ENCODE measurements at places on chromosomes 3 and 15. TPM values are rescaled to one million over a fixed set of nuclear protein-coding genes. Genes with fewer than 3 reads are reported as not detected.

DNA sequence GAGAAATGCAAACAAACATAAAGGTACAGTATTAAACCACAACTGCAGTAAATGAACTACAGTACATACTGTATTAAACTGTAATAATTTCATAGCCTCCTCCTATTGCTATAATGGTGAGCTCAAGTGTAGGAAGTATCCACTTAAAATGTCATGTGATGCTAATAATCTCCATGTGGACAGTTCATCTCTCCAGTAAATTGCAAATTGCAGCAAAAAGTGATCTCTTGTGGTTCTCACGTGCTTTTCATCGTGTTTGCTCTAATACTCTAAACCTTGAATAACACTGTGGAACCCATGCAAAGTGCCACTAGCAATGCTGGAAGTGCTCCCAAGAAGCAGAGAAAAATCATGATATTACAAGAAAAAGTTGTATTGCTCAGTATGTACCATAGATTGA, 9.2 kb upstream of the FNDC3B start:
- peaks cover 2% of the 10 kb centered on the region for H3K27me3 ChIP-seq
- no peak overlapping the region for H3K27ac ChIP-seq
- no peak overlapping the region for H3K4me3 ChIP-seq
- peaks cover 3% of the 10 kb centered on the region for H3K4me1 ChIP-seq
- no peak for DNase-seq

DNA sequence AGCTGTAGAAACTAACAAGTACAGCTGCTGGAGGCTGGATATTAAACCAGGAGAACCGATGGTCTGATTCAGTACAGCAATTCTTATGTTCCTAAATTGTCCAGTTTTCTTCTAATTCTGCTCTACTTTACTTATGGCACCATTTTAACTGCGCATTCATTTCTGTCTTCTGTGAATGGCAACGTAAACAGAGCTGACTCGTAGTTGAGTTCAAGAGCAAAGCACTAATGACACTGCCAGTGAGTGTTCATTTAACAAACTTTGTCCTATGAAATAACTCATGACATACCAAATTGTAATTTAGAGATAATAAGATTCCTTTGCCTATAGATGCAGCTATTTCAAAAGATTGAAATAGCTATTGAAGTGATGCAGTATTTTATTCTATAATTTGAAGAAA, 48.7 kb downstream of the BCHE start:
- no peak overlapping the region for H3K4me3 ChIP-seq
- no peaks in the 10 kb centered on the region for H3K4me1 ChIP-seq
- DNase-seq: no peak
- no peaks in the 10 kb centered on the region for H3K27me3 ChIP-seq
- no peak overlapping the region for H3K27ac ChIP-seq

DNA sequence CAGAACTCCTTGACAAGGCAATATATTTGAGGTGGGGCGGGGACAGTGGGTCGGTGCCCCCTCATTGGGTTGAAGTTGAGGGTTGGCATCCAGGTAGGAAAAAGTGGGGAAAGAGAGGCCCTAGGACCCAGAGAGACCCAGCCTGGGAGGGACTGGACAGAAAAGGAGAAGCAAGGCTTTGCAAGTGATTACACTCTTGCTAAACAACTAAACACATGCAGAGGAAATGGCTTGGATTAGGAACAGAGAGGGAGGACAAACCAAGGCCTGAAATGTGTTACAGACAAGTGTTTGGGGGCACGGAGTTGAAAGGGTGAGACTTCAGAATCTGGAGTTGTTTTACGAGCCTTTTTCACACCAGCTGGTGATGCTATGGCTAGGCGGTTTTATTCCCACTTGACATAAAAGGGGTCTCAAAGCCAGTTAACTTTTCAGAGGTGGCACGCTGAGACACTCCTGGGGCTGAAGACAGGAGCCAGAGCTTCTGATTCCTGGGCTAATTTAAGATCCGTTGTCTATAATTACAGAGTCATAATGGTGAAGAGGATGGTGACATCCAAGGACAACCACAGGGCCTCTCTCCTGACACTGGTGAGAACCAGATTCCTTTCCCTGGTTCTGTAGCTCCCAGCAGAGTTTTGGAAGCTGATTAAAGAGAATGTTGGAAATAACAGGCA, 7.7 kb upstream of the KCTD6 start:
- H3K4me3 ChIP-seq: no peak overlapping the region
- no peak for DNase-seq
- H3K27me3 ChIP-seq: peaks cover 4% of the 10 kb centered on the region
- no peaks in the 10 kb centered on the region for H3K4me1 ChIP-seq
- no peaks in the 10 kb centered on the region for H3K36me3 ChIP-seq

DNA sequence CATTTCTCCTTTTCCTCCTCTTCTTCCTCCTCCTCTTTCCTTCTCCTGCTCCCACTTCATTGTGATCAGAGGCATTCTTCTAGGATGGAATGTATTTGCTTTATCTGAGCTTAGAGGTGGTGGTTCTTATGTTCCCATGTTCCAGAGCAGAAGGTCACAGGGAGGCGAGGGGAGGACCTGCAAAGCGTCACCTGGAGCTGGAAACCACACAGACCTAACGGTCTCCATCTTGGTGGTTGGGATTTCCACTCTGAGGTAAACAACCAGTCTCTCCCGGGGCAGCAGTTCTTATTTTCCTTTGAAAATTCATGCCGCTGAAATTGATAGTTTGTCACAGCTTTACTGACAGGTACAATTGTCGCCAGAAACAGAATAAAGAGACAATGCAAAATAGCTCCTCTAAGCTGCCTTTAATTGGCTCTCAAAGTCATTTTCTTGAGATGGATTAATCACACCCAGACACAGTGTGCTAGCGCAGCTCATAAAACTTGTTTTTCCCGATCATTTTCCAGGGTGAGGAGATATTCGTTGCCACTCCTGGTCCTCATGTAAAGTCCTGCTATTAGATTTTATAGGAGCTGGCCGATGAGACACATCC, 16.9 kb upstream of the AGBL1 start:
- H3K4me1 ChIP-seq: no peaks in the 10 kb centered on the region
- H3K27me3 ChIP-seq: peaks cover 7% of the 10 kb centered on the region
- H3K36me3 ChIP-seq: no peaks in the 10 kb centered on the region

GRCh38 chr3:184005941-184006507, 11.7 kb downstream of the ABCC5 start:
- no peak overlapping the region for H3K27ac ChIP-seq
- H3K4me1 ChIP-seq: peaks cover 12% of the 10 kb centered on the region
- DNase-seq: peak; percentile 25
- H3K27me3 ChIP-seq: no peaks in the 10 kb centered on the region
- no peak overlapping the region for H3K4me3 ChIP-seq

DNA sequence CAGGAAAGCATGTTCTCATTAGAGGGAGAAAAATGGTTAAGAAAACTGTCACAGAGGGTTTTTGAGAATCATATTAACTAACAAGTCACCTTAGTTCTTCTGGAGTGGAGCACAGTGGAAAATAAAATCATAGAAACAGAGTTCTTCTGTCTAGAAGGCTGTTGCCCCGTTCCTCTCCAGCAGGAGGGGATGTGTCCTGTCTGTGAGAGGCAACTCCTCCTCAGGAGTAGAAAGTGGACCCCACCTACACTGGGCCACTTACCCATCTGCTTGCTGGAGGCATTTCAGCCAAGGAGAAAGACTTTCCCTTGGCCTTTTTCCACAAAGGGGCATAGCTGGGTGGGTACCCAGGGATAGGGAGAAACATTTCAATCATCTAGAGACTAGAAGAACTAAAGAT, 106.6 kb downstream of the SSR3 start:
- H3K4me1 ChIP-seq: no peaks in the 10 kb centered on the region
- no peak overlapping the region for H3K4me3 ChIP-seq
- H3K27ac ChIP-seq: no peak overlapping the region
- H3K27me3 ChIP-seq: peaks cover 7% of the 10 kb centered on the region

GRCh38 chr15:60844511-60845174, 365.7 kb upstream of the ICE2 start:
- no peaks in the 10 kb centered on the region for H3K27me3 ChIP-seq
- peak; percentile 34 for DNase-seq
- H3K27ac ChIP-seq: peak overlapping the region; percentile 13
- no peak overlapping the region for H3K4me3 ChIP-seq
- H3K36me3 ChIP-seq: no peaks in the 10 kb centered on the region

- H3K4me3 ChIP-seq: peak overlapping the region; percentile 98
- H3K36me3 ChIP-seq: peaks cover 36% of the 10 kb centered on the region
- H3K27ac ChIP-seq: peak overlapping the region; percentile 91
- H3K4me1 ChIP-seq: peaks cover 66% of the 10 kb centered on the region
These were observed 681 bp downstream of the TWF2 start for GRCh38 chr3:52238193-52238760.

DNA sequence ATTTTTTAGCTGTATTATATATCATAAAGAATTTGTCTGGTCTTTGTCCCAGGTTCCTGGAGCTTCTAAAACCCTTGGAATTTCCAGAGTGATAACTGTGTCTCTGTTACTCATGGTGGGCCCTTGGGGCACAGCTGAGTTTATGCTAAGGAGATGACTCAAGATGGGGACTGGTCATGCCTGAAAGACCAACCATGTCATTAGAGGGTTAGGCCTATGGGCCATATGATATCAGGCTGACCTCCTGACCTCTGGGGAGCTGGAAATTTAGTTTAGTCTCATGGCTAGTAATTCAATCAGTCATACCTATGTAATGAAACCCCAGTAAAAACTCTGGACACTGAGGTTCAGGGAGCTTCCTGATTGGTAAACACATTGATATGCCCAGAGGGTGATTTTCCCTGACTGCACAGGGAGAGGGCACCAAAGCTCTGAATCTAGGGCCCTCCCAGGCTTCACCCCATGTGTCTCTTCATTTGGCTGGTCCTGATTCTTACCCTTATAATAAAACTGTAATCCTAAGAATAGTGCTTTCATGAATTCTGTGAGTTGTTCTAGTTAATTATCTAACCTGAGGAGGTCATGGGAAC, 69.6 kb downstream of the EEFSEC start:
- H3K36me3 ChIP-seq: peaks cover 50% of the 10 kb centered on the region
- no peak for DNase-seq
- H3K4me3 ChIP-seq: no peak overlapping the region
- peaks cover 9% of the 10 kb centered on the region for H3K4me1 ChIP-seq
- H3K27me3 ChIP-seq: no peaks in the 10 kb centered on the region

DNA sequence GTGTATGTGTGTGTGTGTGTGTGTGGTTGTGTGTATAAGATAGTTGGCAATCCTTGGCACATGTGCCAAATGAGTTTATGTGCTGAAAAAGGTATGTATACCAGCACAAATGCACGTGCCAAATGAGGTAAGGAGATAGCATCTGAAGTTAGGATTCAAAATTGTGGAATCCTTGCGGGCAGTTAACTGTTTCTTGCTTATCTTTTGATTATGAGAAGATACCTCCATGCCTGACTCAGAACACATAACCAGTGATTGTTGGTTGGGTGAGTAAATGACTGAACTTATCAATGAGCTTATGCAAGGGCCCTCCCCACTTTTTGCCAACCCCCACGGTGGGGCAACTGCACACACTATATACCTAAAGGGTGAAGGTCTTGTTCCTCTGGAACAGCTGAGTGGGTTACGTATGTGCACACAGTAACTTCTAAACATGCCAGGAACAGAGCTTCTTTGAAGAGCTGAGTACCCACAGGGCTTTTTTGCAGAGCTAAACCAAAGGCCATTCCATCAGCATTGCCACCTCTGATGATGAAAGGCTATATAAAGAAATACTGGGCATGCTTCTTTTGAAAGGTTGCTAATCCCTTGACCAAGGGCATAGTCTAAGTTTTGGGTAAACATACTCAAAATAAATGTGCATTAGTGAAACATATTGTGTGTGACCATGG, 60.1 kb downstream of the MEIS2 start:
- H3K27me3 ChIP-seq: peaks cover 13% of the 10 kb centered on the region
- no peaks in the 10 kb centered on the region for H3K4me1 ChIP-seq
- H3K27ac ChIP-seq: no peak overlapping the region

GRCh38 chr3:42539871-42540714, 37.6 kb downstream of the VIPR1 start:
- no peak overlapping the region for H3K27ac ChIP-seq
- no peak overlapping the region for H3K4me3 ChIP-seq
- no peaks in the 10 kb centered on the region for H3K27me3 ChIP-seq
- H3K4me1 ChIP-seq: peaks cover 4% of the 10 kb centered on the region
- H3K36me3 ChIP-seq: no peaks in the 10 kb centered on the region

DNA sequence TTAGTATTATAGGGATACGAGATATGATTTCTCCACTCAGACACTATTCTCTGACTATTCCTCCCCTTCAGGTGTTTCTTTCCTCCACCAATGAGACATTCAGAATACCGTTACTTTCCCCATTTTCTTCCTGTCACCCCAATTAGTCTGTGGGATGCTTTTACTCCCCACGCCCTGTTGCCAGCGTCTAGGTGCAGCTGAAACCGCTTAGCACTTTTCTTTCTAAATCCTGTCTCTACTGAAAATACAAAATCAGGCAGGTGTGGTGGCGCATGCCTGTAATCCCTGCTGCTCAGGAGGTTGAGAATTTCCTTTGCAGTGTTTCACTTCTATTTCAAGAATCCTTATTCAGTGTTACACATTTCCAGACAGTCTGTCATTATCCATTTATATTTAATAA, 49.6 kb upstream of the DLG1 start:
- no peaks in the 10 kb centered on the region for H3K27me3 ChIP-seq
- no peaks in the 10 kb centered on the region for H3K36me3 ChIP-seq
- no peak overlapping the region for H3K4me3 ChIP-seq
- DNase-seq: no peak
- no peak overlapping the region for H3K27ac ChIP-seq

GRCh38 chr3:11140030-11140712, 14.1 kb upstream of the HRH1 start:
- DNase-seq: peak; percentile 51
- no peak overlapping the region for H3K4me3 ChIP-seq
- peaks cover 12% of the 10 kb centered on the region for H3K4me1 ChIP-seq
- H3K27me3 ChIP-seq: peaks cover 20% of the 10 kb centered on the region
- no peak overlapping the region for H3K27ac ChIP-seq

- no peak for DNase-seq
- no peaks in the 10 kb centered on the region for H3K27me3 ChIP-seq
- H3K4me1 ChIP-seq: peaks cover 10% of the 10 kb centered on the region
These were observed 15.0 kb downstream of the ACAA1 start for GRCh38 chr3:38121832-38122461.

DNA sequence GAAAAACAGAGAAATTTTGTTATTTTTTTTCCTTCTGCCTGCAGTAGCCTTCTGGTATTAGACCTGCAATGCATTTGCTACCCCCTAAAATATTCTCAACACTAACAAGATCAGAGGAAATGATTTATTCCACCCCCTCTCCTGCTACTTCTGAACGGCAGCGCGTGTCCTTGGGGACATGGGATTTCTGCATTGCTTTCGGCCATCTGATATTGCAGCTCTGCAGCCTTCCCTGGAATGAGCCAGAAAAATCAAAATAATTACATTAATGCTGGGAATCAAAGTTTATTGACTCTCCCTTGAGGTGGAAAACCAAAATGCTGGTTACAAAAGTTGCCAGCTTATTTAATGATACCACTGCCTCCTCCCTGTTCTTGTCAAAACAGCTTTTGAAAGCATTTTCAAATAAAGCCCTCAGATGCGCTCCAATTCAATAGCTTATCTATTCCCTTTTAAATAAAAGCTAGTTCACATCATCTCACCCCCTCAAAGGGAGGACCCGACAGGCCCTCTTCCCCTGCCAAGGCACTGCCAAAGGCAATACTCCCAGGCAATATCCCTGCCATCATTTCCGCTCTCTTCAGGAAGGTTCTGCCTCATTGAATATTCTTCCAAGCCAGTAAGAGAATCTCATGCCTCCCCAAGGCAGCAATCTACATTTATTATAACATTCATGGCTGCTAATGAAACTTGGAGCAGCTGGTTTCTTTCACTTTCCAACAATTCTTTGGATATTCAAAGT, 96.6 kb downstream of the FHIT start:
- H3K4me3 ChIP-seq: no peak overlapping the region
- H3K27me3 ChIP-seq: no peaks in the 10 kb centered on the region
- no peak overlapping the region for H3K27ac ChIP-seq
- H3K36me3 ChIP-seq: peaks cover 4% of the 10 kb centered on the region
- DNase-seq: no peak
- peaks cover 1% of the 10 kb centered on the region for H3K4me1 ChIP-seq

The ZNF501 gene
- total RNA-seq: 2.7 TPM

The KBTBD13 gene
- not detected for total RNA-seq

The ACTC1 gene
- not detected for total RNA-seq

The AADACL2 gene
- not detected for total RNA-seq

The ANKRD63 gene
- total RNA-seq: not detected

The TMEM212 gene
- total RNA-seq: not detected

The GHSR gene
- not detected for total RNA-seq
